ENCODE measurements at places on chromosomes 5 and 9.

GRCh38 chr5:107929080-107929479, 258.3 kb upstream of the EFNA5 start:
- DNase-seq = no peak

GRCh38 chr5:126656401-126657007, 55.8 kb downstream of the PHAX start:
- DNase-seq = no peak

GRCh38 chr9:27408482-27408881, 111.5 kb upstream of the EQTN start:
- no peak for DNase-seq

GRCh38 chr9:4277531-4277991, 22.3 kb downstream of the GLIS3 start:
- DNase-seq = no peak

GRCh38 chr9:127867356-127868277, 9.9 kb downstream of the AK1 start:
- DNase-seq = no peak

GRCh38 chr5:76521240-76521758, 101.9 kb downstream of the F2RL2 start:
- no peak for DNase-seq
